ENCODE measurements at places on chromosomes 12 and 14.

DNA sequence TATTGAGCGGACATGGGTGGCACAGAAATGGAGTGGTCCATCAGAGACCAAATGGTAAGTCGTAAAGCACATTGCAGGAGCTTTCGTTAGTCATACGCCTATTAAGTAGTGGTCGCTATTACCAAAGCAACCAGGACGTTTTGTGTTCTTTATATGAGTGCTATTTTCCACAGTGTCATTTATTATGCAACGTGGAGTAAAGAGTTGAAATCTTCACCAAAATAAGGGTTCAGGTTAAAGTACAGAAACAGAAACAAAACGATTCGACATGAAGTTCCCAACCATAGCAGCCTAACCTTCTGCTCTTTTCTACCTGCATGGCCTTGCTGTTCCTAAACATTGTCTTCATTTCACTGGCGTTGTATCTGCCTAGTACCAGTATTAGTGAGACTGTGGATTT is 20.1 kb upstream of the FGD4 start:
- DNase-seq: no peak

DNA sequence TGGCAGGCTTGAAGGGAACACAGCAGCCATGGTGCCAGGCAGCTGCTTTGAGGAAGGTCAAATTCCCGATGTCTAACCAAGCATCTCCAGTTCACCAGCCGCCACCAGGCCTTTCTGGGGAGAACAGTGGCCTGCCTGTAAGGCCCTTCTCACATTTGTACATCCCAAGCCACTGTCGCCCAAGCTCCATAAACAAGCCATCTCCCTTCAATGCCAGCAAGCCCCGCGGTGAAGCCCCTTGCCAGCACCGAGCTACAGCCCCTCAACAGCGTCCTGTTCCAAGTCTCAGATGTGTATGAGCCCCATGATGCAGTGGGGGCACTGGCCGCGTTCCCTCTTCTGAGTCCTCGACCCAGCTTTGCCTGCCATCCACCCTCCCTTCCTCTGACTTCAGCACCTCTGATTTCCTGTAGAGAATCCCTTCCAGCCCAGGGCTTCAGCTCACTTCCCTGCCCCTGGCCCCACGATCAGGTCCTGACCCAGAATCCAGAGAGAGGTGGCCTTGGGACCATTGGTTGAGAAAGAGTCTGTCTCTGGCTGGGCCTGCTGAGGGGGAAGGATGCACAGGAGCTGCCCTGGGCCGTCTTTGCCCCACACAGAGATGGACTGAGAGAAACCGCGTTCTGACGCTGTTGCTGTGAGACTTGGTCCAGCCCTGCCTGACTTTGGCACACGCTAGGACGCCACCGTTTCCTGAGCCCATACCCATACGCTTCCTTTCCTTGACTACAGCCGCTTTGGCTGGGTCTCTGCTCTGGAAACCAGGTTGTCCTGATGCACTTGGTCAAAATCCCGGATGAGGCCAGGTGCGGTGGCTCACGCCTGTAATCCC is 1.9 kb upstream of the MMP17 start:
- no peak for DNase-seq

GRCh38 chr14:95486875-95487668 is 29.4 kb downstream of the SYNE3 start:
- DNase-seq: no peak

DNA sequence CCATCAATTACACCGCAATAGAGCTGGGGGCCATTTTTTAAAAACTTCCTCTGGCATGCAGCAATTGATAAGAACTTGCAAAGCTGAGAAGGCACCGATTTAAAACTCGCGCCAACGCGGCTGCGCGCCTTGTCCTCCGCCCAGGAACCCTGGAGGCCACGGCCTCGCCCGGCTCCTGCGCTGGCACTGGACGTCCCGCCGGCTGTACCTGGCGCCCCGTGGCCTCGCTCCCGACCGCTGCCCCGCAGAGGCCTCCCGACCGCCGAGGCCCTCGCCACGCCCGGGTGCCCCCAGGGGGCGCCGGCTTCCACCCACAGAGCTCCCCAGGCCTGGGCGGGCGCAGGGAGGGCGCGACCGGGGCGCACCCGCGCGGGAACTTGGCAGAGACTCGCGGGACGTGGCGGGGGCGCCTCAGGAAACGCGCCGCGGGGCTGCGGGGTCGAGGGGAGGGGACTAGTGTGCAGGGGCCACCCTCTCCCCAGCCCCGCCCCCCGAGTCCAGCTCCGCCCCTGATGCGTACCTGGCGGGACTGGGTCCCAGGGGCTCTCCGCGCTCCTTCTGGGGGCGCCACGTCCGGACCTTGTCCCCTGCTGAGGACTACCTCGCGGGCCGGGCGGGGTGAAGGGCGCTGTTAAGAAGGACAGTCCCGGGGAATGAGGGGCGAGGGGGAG is 65.7 kb downstream of the TNFAIP2 start:
- peak; percentile 59 for DNase-seq

DNA sequence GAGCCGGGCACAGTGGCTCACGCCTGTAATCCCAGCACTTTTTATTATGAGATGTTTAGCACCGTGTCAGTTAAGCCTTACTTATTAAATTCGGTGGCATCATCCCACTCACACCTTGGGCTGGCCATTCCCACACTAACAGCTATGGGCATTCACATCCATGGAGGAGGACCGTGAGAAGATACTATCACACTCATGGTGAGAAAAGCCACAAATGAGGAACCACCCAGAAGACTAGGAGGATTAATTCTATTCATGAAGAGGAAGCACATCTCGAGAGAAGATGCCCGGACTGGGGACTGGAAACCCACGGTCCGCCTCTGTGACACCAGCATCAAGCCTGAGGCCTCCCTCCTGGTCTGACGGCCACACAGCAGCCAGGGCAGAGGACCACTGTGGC is 4.9 kb downstream of the CDC42BPB start:
- no peak for DNase-seq

DNA sequence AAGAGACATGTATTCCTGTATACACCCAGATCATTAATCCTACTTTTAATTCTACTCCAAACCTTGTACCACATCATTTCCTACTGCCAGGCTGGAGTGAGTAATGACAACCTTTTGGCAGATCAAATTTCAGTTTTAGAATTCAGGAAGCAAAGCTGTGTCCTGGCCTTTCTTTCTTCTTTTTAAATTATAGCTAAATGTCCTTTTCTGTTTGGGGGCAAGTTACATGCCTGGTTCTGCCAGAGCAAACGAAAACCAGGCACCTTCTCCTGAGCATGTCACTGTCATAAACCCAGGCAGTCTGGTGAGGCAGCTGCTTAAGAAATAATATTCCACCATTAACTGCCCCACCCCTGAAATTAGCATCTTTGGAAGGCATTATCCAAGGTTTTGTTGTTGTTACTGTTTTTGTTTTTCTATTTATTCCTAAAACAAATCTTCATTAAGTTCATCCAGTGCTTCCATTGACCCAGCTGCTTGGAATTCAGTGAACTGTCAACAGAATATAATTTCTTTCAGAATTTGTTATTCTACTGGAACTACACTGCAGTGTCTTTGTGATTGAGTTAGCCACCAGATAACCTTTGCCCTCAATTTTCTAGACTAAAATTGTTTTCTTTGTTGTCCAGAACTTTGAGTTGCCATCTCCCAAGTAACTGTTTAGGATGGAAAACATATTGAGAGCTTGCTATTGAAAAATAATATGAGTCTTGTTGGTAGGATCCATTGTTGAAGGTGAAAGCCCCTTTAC is 33.2 kb downstream of the SAMD4A start:
- DNase-seq: peak; percentile 35

GRCh38 chr14:25622763-25623162 is 572.8 kb upstream of the STXBP6 start:
- DNase-seq: no peak

DNA sequence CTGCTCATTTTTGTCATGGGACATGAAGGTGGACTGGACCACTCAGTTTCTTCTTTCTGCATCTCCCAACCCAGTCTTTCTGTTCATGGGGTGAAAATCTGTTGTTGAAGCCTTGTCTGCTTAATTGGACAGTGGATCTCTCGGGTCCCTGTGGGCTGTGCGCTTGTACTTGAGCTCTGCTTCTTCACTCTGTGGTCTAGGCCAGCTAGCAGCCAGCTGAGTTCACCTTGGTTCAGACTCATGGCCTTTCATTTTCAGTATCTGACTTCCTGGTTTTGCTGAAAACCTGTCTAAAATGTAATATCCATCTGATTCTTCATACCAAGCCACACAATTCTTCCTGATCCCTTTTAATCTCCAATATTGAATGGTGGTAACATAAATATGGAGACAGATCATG is 117.2 kb downstream of the LRRK2 start:
- DNase-seq: no peak

DNA sequence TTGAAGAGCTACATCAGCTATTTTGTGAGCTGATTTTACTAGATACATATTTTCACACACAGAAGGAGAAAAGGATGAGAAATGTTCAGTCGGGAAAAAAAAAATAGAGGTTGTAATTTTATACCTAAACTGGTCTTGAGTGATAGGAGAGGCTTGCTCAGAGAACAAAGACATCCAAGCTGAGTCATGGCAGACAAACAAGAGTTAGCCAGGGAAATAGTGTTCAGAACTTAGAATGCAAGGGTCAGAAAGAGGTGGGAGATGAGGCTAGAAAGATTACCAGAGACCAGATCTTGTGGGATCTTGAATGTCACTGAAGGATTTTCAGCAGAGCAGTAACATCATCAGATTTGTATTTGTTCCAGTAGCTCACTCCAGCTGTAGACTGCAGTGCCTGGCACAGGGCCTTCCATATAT is 121.9 kb upstream of the ATF1 start:
- DNase-seq: peak; percentile 48

DNA sequence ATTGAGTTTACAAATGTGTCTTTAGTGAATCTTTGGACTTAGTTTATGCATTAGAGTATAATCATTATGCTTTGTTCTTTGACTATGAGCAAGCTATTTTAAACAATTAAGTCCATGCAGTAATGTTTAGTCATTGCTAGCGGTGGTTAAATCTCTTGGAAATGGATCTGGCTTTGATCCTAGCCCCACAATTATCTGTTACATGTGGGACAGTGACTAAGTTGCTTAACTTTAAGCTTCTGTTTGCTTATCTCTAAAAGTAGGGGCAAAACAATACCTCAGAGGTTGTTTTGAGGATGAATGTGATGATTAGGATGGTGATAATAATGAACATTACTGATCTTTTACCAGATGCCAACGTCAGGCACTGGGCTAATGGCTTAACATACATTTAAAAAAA is 124.2 kb downstream of the NPAS3 start:
- peak; percentile 42 for DNase-seq

- no peak for DNase-seq
Measured at GRCh38 chr14:64442300-64442988, 22.9 kb upstream of the AKAP5 start.

- peak; percentile 88 for DNase-seq
Measured at GRCh38 chr12:132153501-132154340, 9.5 kb downstream of the NOC4L start.

DNA sequence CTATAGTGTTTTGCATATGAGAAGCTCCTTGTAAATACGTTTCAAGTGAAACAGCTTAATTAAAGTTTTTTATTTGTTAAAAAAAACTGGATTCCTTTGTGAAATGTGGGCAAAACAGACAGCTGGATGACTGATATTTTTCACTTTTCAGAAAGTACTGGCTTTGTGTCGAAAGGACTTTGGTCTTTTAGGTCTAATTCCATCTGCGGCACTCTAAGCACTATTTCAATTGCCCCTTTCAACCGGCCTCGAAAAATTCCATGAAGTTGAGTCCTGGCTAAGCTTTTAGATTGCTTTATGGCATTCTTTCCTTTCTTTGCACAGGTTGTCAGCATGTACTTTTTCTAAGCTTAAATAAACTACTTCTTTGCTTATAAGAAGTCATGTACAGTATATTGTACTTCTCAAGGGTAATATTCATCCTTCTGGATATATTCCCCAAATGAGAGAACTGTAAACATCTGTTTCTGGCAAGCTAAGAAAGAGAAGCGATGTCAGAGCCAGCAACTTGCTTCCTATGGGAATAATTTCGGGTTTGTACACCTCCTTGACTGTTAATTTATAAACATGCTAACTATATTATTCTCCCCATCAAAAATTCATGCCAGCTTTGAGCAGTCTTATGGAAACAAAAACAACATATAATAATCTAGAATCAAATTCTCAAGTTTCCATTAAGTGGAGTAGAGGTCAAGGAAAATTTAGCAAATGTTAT is 611.3 kb downstream of the ETNK1 start:
- DNase-seq: no peak

DNA sequence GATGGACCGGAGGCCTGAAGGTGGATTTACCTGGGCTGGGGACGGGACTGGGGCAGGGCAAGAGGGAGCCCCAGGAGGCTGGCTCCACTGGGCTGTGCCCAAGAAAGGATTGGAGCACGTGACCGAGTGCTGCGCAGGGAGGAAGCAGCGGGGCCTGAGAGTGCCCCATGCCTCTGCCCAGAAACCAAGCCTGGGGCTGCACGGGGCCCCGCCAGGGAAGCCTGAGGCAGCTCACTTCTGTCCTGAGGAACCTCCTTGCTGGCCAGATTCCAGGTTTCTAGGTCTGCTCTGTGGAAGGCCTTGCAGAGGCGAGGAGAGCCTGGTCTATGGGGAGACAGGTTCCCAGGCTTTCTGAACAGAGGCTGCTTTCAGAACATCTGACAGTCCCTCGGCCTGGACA is 10.4 kb downstream of the NGB start:
- DNase-seq: no peak

DNA sequence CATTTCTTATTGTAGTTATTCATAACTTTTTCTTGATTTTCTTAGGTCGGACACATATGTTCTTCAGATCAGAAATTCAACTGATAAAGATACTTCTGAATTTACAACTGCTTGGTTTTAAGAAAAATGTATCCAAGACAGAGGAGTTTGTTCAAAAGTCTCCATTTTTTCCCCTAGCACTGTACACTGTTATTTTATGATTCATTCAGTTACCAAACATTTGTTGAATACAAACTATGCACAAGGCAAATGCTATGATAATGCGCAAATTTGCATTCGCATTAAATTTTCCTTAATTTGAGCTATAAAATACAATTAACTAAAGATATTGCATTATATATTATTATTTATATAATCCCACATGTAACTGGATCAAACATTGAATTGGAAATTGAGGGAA is 10.1 kb upstream of the PLEKHA5 start:
- DNase-seq: no peak

- no peak for DNase-seq
Measured at GRCh38 chr12:106673141-106673540, 90.3 kb downstream of the RFX4 start.

- DNase-seq: no peak
Measured at GRCh38 chr14:60771117-60771516, 36.6 kb downstream of the MNAT1 start.

DNA sequence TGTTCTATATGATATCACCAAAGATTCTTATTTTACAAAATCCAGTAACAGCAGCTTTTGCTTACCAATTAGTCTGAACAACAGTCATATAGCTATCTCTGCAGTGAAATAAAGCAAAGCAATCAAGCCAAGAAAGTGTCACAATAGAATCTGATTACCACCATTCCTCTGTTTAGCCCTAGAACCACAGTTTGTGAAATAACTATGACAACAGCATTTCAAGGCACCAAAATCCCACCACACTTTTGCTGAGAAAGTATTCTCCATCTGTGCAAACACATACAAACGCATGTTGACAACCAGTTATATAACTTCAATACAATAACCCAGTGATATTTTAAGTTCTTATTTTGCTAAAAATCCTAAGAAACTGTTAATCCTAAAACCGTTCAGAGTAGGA is 7.4 kb downstream of the PPP1R13B start:
- DNase-seq: no peak

- DNase-seq: no peak
Measured at GRCh38 chr14:22008766-22009165, 335.1 kb upstream of the OR4E1 start.

All from GM23248 (cell line).